ENCODE measurements at places on chromosomes 1 and 21.

DNA sequence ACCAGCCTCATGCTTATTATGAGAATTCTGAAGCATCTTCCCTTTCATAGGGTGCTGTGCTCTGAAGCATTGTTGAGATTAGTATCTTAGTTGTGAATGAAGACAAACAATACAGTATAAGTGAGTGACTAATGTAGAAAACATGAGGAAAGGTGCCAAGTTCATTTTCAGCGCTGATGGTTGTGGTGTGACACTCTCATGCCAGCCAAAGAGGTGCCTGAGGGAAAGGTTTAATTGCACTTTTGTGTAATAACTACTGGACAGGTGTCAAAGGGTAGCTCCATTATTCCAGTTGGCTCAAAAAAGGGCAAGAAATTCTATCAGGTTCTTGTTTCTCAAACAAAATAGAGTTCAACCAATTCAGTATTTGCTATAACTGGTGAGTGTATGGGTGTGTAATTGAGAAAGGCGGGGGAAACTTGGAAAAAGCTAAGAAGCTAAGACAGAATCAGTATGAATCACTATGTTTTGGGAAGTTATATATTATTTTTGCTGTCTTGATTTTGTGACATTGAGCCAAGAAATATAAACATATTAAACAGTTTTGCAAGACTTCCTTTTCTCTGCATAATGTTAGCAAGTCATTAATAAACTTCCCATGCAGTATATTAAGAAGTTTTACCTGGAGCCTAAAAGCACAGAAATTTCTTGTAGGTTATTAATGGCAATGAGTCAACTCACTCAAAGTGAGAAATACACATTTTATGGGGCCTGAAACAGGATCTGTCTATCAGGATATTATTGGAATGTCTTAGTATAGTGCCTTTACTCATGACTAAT is 31.8 kb downstream of the KCNK2 start:
- DNase-seq, result no peak

DNA sequence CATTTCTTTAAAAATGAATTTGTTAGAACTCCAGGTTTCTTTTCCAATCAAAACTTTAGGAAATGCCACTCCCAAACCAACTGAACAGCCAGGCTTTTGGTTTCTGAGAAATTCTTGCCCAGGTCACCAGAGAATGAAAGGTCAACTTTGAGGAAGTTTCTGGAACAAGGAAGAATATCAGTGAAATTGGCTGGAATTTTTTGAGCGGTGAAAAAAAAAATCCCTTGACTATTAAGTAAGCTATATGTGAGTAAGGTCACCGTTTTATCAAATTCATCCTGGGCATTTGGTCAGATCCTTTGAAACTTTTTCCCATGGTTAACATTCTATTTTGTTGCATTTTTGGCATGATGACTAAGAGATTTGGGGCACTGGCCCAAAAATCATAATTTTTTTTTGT is 469.3 kb downstream of the LTN1 start:
- no peak for DNase-seq

GRCh38 chr1:15420853-15421465 is 11.3 kb downstream of the EFHD2 start:
- no peak for DNase-seq

DNA sequence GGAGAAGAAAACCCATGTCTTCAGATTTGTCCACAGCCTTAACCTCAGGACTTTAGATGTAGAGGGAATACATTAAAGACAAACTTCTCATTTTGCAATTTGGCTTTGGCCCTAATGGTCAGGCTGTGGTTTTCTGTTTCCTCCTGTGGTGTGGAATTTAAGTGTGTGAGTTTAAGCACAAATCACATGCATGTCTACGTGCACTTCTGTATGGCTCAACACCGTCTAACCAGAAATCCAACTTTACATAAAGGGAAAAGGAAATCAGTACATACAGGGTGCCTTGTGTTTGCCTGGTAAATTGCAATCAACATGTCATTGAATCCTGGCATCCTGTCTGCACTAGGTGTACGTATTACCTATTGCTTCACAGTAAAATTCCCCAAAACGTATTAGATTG is 1.2 kb upstream of the ZNF124 start:
- DNase-seq, result no peak

DNA sequence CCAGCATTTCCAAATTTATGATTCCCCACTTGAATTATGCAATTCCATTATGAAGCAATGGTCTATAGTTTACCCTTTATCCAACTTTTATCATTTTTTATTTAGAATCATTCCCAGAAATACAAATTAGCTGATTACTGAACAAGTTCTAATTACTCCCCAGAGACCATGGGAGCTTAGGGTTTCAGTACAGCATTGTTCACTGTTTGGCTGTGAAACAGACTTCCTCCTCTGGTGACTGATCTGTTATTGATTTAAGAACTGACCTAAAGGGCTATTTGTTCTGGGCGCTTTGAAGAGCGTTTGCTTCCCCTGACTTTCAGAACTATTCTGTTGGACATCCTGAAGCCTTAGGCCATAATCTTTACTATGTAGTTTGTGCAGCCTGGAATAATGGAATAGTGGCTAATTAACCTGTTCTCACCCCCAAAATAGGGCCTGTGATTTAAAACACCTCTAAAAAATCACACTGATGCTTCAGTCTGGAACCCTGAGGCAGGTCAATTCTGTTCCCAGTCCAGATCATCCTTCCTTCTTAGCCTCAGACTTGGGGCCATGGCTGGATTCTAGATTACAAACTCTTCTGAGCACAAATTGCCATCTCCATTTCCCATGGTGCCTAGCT is 58.7 kb downstream of the ALG14 start:
- DNase-seq, result no peak

GRCh38 chr1:219565921-219566320 is 47.0 kb downstream of the ZC3H11B start:
- no peak for DNase-seq

DNA sequence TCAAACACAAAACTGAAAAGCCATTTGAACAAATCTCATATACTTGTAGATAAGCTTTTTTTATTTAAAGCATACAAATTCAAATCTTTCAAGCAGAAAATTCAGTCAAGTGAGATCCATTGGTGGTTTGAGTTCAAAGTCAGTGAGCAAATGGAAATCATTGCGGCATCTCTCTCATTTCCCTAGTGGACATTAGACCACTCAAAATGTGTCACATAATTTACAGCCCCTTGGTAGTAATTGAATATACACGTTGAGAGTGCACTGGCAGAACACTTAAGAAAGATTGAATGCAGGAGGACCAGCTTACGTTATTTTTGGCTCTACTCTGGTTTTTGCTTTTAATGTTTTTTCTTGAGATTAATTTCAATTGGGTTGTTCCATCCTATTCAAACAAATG is 633.7 kb downstream of the USP25 start:
- DNase-seq, result no peak

GRCh38 chr1:203492748-203493130 is 1.2 kb upstream of the OPTC start:
- DNase-seq, result no peak

DNA sequence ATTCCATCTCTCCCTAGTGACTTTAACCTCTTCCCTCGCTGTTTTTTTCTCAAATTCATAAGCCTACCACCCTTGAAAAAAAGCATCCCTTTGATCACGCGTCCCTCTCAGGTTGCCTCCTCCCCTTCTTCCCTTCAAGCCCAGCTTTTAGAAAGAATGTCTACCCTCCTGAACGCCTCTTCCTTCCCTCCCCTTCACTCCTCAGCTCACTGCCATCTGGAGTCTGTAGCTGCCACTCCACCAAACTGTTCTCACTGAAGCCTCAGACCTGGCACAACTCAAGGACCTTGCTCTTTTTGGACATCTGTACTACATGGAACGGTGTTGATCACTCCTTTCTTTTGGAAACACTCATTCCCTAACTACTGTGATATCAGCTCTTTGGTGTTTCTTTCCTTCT is 80.6 kb downstream of the SLC25A24 start:
- DNase-seq, result no peak

- DNase-seq, result peak; percentile 32
Measured at GRCh38 chr1:76254104-76255030, 179.8 kb downstream of the ST6GALNAC3 start.

- DNase-seq, result no peak
Measured at GRCh38 chr1:206655471-206655882, 20.1 kb downstream of the DYRK3 start.

All from activated CD4-positive, alpha-beta T cell treated with anti-CD3 and anti-CD28 coated beads for 48 hours (primary cell).